Muscle of arm (tissue), 14 donors: ENCODE measurements at places on chromosomes 16 and 17. TPM values are rescaled to one million over a fixed set of nuclear protein-coding genes. Genes with fewer than 3 reads are reported as not detected.

DNA sequence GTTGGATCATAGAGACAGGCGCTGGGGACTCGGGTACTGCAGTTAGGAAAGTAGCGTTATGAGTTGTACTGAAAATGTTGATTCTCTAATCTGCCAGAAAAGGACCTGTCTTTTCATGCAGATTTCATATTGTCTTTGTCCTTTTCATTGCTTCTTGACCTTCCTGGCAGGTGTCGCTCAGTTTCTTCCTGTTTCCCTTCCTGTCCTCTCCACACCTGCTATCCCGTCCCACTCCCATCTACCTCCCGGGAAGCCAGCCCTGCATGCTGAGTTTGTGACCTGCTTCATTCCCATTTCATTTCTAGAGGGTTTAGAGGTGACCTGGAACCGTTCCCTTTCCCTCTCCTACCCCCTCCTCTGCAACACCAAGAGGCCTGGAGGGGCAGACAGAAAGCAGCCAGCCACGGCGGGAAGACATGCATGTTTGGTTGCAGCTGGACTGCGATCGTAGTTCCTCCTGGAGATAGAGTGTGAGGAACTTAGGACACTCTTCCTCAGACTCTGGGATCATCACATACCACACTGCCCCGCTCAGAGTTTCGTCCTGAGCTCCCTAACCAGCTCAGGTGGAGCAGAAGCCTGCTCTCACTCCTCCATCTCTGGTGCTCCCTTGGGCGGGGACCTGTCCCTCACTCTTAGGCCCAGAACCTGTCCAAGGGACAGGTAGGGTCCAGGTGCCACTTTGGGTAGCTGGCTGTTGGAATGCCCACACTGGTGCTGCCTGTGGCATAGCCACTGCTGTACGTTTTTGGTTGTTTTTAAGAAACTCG is 23.9 kb upstream of the ARHGAP23 start:
- DNase-seq: no peak

GRCh38 chr16:19223235-19224170 is 55.5 kb downstream of the SYT17 start:
- no peak for DNase-seq

DNA sequence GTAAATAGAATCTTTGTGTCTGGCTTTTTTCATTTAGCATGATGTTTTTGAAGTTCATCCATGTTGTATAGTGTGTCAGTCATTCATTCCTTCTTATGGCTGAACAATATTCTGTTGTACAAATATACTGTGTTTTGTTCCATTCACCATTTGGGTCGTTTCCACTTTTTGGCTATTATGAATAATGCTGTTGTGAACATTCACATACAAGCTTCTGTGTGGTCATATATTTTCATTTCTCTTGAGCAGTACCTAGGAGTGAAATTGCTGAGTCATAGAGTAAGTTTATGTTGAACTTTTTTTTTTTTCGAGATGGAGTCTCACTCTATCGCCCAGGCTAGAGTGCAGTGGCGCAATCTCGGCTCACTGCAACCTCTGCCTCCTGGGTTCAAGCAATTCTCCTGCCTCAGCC is 32.3 kb upstream of the TAOK1 start:
- no peak for DNase-seq

- peak; percentile 66 for DNase-seq
These were observed 5.2 kb upstream of the PKMYT1 start for GRCh38 chr16:2985462-2985861.

GRCh38 chr17:50330151-50330775 is 15.7 kb upstream of the XYLT2 start:
- no peak for DNase-seq

DNA sequence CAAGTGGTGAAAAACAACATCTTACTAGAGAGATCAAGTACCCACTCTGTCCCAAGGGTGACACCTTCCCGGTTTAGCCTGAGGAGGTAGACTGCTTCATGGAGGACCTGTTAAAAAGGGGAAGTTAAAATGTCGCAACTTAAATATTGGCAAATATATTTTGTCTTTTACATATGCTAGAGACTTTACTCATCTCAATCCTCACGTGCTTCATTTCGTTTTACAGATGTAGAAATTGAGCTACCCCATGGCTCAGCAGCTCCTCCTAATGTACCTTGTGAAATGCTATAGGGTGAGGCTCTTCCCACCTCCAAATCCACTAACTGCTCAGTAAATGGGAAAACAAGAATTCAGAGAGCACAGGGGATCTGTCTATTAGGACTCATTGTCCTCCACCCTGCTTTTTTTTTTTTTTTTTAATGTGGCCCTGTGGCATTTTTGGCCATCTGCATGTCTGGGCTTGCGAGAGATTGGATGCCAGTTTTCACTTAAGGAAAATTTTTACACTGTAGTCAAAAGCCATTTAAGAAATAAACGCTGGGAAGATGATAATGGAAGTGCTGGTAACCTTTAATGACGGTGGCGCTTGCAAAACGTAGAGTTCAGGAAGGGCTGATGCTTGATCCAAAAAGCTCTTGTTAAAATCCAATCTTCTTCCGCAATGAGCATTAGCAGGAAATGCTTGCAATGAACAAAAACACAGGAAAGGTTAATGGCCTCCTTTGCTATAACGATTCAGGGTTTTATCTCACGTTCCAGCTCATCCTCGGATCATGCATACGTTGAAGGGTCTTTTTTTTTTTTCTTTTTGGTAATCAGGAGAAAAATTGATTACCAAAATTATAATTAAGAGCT is 39.8 kb downstream of the HSBP1 start:
- no peak for DNase-seq

DNA sequence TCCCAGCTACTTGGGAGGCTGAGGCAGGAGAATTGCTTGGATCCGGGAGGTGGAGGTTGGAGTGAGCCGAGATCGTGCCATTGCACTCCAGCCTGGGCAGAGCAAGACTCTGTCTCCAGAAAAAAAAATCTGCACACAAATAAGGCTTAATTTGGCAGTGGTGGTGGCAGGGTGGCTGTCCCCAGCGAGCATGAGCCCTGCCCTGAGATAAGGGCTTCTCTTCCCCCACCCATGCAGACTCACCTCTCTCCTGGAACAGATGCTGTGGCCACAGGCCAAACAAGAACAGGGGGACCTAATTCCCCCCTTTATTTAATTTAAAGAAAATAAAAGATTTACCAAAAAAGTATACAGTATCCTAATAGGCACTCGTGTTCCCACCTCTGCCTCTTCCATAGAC is 157.2 kb downstream of the RAB11FIP4 start:
- no peak for DNase-seq

- DNase-seq: no peak
These were observed 6.2 kb downstream of the CTU2 start for GRCh38 chr16:88712362-88712979.

DNA sequence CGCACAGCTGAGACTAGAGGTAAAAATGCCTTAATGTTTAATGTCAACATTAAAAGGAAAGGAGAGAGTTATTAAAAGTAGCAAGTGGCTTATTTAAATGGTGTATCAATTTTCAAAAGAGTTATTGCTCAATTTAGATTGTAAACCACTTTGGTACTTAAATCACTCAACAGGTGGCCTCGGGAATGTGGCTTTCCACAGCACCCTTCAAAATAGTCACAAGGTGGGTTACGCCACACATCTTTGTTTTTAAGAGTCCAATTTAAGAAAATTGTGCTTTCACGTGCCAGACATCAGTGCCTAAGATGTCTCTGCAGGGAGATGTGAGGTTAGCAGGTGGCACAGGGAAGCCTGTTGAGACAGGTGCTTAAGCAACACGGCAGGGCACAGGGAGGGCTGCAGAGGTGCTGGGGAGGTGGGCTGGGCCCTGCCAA is 27.5 kb upstream of the ADCY7 start:
- no peak for DNase-seq

DNA sequence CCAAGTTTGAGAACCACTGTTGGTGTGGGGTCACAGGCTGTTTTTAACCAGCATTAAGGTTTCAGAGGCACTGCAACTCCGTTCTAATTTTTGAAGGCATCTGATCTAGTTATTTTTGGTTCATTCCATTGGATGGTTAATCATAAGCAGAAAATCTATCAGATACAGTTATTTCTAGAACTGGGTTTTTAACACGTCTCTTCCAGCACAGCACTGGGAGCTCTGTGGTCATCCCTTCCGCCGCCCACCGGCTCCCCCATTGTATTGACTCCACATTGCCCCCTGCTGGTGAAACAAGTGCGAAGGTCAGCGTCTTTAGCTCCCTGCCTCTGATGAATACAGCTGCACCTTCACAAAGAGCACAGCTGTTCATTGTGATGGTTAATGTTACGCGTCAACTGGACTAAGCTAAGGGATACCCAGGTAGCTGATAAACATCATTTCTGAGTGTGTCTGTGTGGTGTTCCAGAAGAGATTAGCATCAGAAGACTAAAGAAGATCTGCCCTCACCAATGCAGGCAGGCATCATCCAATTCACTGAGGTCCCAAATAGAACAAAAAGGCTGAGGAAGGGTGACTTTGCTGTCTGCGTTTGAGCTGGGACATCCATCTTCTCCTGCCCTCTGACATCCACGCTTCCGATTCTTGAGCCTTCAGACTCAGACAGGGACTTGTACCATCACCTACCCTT is 8.5 kb downstream of the CCL18 start:
- DNase-seq: no peak

DNA sequence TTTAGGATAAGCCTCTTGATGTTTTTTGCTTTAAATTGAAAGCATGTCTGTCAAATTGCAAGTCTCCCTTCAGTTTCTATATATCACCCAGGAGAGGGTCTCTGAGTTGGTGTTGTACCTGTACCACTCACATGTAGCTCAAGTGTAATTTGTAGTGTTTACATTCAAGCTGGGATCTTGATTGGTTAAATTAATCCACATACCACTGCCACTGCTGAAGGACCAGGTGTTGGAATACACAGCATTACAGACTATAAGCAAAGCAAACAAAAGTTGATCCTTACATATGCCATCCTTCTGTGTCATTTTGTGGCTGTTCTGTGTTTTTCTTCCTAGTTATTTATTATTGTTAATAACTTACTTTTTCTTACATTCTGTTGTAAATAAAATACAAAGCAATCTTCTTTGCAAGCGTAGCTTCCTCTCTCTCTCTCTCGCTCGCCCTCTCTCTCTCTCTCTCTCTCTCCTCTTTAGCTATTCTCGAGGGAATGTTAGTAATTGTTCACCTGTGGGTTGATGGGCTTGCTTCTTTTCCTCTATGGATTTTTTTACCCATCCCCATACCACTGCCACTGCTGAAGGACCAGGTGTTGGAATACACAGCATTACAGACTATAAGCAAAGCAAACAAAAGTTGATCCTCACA is 20.8 kb upstream of the NOL11 start:
- no peak for DNase-seq

- no peak for DNase-seq
These were observed 3.9 kb downstream of the TRPV2 start for GRCh38 chr17:16419074-16419928.

- DNase-seq: peak; percentile 31
These were observed 968 bp downstream of the CEP112 start for GRCh38 chr17:66190738-66191592.

DNA sequence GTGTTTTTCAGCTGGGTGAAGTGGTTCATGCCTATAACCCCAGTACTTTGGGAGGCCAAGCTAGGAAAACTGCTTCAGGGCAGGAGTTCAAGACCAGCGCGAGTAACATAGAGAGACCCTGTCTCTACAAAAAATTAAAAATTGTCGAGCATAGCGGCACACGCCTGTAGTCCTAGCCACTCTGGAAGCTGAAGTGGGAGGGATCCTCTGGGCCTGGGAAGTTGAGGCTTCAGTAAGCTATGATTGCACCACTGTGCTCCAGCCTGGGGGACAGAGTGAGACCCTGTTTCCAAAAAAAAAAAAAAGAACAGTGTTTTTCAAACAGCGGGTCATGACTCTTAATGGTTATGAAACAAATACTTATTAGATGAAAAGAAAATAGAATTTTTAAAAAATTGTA is 2.3 kb upstream of the CYTH1 start:
- no peak for DNase-seq

Gene RASL10B
- polyA plus RNA-seq: 3.2 TPM

Gene SRCIN1
- 0.69 TPM for polyA plus RNA-seq

Gene NPIPB9
- not detected for polyA plus RNA-seq

Gene CLEC18A
- 0.73 TPM for polyA plus RNA-seq

Gene USP36
- 37.8 TPM for polyA plus RNA-seq

Gene CES5A
- polyA plus RNA-seq: not detected

Gene ASPSCR1
- 17.2 TPM for polyA plus RNA-seq
